ENCODE measurements at places on chromosomes 3 and 15.
A peak's percentile ranks its signal among the peaks of the same experiment; 100 is the strongest.

DNA sequence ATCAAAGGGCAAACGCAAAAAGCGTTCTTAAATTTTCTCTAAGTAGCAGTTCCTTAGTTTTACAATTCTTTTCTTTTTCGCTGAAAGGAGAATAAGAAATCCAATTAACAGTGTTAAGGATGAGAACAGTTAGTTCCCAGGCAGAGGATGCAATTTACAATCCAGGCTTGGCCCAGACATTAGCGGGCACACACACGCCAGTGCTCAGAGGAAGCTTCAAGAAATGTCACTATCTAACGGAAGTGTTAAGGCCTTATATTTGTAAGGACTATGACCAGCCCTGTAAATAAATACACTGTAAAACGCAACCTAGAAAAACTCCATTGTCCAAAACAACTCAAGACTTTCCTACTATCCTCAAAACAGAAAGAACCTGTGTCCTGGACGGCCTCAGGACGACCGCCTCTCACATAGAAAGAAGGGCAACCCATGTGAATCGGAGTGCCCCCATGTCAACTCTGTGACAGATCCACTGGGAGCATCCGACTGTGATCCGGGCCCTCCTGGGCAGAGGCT lies 1.3 kb downstream of the ACAP2 start:
- peak; percentile 11 for DNase-seq

- peak; percentile 44 for DNase-seq
Observed at GRCh38 chr15:82647835-82648256, 683 bp upstream of the CPEB1 start.

DNA sequence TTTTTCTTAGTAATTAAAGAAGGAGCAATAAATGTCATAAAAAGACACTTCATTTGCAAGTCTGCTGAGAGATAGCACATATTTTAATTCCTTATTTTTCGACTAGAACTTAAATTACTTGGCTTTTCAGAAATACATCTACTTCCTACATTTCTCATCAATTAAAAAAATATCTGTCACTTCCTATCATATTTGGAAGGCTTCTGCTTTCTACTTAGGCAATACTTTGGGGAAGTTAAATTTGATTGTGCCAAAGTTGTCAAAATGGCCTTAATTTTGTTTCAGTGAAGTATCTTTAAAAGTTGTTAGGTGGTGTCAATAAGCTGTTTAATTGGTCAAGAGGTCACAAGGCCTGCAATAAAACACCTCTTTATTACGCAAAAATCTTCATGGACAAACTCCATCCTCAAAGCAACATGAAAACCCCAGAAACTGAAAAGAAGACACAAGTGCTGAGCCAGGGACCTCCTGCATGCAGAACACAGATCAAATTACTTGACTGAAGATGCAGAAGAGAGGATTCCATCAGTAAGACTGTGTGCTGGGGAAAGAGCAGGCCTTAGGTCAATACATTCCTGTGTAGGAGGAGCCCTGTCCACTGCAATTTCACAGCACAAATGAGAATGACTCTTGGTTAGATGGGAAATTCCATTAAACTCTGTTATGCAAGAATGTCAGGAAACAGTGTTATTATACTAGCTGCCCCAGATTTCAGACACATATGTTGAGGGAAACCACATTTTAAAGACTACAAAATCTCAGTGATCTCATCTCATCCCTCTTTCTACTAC lies 48.0 kb upstream of the FSTL1 start:
- DNase-seq: no peak

GRCh38 chr15:43794269-43795037 lies 2.3 kb downstream of the SERF2 start:
- no peak for DNase-seq

DNA sequence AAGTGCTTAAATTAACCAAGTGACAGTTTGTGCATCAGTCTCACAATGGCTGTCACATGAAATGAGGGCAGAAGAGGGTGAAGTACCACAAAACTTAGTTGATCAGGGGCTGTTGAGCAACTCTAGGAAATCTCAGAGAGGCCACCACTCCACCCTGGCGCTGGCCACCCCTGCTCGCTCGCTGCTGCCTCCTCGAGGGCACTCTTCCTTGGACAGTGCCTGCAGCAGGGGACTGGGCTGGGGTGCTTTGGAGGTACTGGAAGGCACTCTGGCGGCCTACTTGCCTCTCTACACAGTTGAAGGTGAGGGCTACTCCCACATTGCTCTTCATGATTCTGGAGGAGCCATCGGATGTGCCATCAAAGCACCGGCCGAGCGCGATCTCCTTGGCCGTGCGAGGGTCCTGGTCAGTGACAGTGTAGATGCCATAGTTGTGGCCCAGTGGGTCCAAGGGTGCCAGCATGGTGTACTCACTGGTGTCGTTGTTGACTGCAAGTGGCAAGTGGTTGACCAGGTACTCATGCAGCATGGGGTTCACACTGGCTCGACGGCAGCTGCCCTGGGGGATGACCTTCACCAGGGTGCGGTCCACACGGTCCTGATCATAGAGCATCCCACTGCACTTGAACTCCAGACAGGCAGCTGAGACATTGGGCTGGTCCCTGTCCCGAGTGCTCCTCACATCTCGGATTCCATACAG lies 11.6 kb upstream of the CLPX start:
- DNase-seq: no peak
